ENCODE measurements at places on chromosomes 1 and 21. TPM values are rescaled to one million over a fixed set of nuclear protein-coding genes. Genes with fewer than 3 reads are reported as not detected.

GRCh38 chr1:161739865-161740566 lies 9.6 kb upstream of the DUSP12 start:
- DNase-seq = no peak

DNA sequence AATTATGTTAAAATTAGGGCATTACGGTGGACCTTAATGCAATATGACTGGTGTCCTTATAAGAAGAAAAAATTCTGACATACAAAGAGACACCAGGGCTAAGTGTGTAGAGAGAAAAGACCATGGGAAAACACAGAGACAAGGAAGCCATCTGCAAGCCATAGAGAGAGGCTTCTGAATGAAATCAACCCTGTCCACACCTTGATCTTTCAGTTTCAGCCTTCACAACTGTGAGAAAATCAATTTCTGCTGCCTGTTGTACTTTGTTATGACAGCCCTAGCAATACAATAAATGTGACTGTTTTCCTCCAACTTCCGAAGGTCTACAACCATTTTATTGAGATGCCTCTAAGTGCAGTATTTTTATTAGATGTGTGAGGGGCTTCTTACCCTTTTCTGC lies 1407.2 kb downstream of the MRPL39 start:
- no peak for DNase-seq

GRCh38 chr1:12539320-12539704 lies 78.7 kb downstream of the DHRS3 start:
- no peak for DNase-seq

Gene LEMD1
- polyA plus RNA-seq = not detected

DNA sequence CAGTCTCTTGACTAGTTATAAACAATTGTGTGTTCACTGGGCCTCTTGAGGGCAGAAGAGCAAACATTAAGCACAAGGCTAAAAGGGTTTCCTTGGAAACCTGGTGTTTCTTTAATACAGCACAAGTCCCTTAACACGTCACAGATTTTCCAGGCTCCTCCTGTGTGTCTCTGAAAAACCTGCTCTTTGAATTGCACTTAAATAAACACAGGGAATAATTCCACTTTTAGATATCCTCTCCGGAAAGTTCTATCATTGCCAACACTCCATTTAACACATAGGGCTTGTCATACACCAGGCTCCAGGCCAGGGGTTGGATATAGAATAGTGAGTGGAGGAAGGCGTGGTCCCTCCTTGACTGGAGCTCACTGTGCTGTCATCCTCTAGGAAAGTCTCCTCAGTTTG lies 442.6 kb downstream of the DSCAM start:
- DNase-seq = no peak

- DNase-seq = no peak
These were observed 61.0 kb downstream of the MAST2 start for GRCh38 chr1:45864167-45865106.

DNA sequence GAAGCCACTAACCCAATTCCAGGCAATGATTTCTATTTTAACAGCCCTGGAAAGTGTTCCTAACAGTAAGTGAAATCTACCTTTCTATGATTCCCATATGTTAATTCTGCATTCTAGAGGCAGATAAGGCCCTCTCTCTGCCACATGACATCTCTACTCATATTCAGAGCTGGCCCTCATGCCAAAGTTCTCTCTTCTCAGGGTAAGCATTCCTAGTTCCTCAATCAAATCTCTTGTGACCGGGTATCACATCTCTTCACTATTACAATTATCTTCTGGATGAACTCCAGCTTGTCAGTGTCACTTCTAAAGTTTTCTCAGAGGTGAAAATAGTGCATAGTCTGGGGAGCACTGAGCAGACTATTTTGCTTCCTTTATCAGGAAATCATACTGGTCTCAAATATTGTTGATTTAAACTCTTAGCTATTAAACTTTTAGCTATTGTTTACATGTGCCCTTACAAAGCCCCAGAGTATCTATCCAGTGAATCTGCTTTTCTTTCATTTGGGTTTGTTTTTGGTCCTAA lies 66.4 kb upstream of the TNFSF18 start:
- DNase-seq = no peak

Gene VCAM1
- not detected for polyA plus RNA-seq

Gene KCNE2
- not detected for polyA plus RNA-seq

Gene IL22RA1
- polyA plus RNA-seq = not detected

Gene FYB2
- polyA plus RNA-seq = not detected

GRCh38 chr1:162906485-162906884 lies 45.5 kb upstream of the CCDC190 start:
- no peak for DNase-seq

- no peak for DNase-seq
These were observed 20.6 kb upstream of the KIF26B start for GRCh38 chr1:245133995-245134715.

GRCh38 chr1:176858433-176858916 lies 306.0 kb downstream of the ASTN1 start:
- DNase-seq = no peak

DNA sequence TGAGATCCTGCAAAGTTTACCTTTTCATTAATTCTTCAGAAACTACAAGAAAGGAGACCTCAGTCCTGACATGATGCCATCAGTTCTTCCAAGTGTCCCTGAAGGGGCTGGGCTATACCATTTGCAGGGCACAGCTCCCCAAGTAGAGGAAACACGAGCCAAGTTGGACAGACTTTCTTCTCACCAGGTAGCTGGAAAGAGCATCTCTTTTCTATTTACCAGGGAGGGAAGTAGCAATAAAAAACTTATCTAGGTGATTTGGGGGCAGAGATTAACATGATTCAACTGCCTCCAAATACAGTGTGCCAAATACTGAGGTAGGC lies 103.9 kb upstream of the KCND3 start:
- no peak for DNase-seq

- peak; percentile 3 for DNase-seq
These were observed 88.4 kb downstream of the LRRC8C start for GRCh38 chr1:89721351-89721750.

- DNase-seq = no peak
These were observed 356.6 kb downstream of the PLA2G4A start for GRCh38 chr1:187185389-187185788.

GRCh38 chr1:168170564-168171508 lies 7.9 kb upstream of the TIPRL start:
- DNase-seq = no peak

- no peak for DNase-seq
These were observed 44.1 kb upstream of the GLIS1 start for GRCh38 chr1:53783056-53783455.

Gene KRTAP10-6
- polyA plus RNA-seq = not detected

Gene C2CD4D
- 0.19 TPM for polyA plus RNA-seq
